Naive thymus-derived CD8-positive, alpha-beta T cell (primary cell): ENCODE measurements at places on chromosomes 3 and 15.
A peak's percentile ranks its signal among the peaks of the same experiment; 100 is the strongest.

GRCh38 chr3:143464850-143465249 lies 345.3 kb downstream of the CHST2 start:
- no peak for DNase-seq

GRCh38 chr3:102085431-102086176 lies 236.3 kb downstream of the NFKBIZ start:
- no peak for DNase-seq

DNA sequence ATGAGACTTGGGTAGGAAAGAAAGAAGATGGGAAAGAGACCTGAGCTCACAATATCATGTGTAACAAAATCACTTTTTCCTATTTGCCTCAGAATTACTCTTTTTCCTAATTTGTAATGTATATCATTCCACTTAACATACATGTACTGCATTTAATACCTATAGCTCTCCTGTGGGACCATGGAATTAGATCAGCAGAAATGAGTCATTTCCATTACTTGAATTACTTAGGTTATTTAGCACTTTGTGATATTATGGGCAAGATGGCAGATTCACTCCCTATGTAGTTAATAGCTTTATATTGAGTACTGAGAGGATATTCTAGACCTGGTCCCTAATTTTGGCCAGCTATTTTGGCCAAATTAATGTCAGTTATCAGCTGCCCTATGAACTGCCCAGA lies 70.5 kb downstream of the ZNF609 start:
- no peak for DNase-seq

DNA sequence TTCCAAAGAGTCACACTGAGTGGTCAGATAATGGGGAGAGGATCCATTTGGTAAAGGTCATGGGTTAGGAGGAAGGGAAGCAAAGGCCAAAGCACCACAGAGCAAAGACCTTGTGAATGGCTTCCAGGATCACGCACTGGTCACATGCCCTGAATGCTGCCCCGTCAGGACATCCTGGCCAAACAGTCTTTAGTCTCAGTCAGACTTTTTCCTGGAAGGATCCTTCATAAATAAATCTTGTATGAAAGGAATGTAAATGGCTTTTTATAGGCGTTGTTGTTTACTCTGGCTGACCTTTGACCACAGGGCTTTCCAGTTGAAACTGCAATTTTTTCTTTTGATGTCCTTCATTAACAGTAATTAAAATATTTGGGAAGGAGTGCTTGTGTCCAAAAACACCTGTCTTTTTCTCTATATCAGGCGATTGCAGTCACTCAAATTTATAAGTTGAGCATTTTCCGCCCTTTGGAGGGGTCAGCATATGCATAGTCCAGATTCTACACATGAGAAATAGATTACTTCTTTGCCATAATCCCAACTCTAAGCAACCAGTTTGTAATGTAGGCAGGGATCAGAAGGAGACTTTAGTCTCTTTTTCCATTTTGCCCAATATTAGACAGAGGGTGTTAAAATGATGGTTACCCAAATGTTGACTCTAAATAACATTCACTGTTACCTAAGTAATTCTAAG lies 48.4 kb downstream of the CHAC1 start:
- DNase-seq, result no peak

DNA sequence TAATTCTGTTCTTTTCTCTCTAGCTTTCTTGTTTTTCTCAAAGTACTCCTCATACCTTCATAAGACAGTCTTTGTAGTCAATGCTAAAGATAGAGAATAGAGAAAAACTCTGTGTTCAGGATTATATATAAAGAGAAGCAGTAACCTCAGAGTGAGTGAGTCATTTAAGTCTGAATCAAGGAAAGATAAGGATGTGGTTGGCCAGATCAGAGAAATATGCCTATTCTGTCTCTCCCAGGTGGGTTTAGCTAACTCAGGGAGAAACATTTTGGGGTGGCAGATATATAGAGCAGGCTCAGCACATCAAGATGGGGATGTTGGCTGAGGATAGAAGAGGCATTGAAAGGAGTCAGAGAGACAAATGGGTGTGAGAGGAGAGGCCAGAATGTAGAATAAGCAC lies 31.4 kb downstream of the GTF2E1 start:
- DNase-seq, result no peak

DNA sequence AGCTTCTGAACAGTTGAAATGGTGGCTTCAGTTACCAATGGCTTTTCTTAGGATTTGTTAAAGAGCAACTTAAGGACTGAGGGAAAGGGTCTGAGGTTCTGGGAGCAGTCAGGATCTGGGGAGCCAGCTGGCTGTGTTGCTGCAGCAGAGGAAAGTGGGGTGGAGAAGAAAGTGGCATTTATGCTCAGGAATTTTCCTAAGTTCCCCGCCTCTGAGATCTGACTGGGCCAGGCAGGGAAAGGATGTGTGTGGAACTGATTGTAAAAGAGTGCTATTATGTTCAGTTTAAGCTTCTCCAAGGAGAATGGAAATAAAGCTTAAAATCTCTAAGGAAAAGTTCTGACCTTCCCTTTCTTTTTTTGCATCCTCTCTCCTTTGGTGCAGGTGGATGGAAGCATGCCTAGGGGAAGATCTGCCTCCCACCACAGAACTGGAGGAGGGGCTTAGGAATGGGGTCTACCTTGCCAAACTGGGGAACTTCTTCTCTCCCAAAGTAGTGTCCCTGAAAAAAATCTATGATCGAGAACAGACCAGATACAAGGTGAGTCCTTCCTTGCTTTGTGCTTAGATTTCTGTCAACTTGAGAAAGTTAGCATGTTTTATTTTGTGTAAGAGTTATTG lies 37.8 kb downstream of the IQGAP1 start:
- DNase-seq, result no peak

- peak; percentile 41 for DNase-seq
Observed at GRCh38 chr3:46852839-46853355, 10.3 kb downstream of the MYL3 start.

- DNase-seq, result no peak
Observed at GRCh38 chr3:9863058-9863772, 16.8 kb downstream of the CIDEC start.

GRCh38 chr15:95262866-95263564 lies 1031.7 kb downstream of the MCTP2 start:
- no peak for DNase-seq

GRCh38 chr3:67783281-67784250 lies 129.2 kb upstream of the SUCLG2 start:
- DNase-seq, result no peak

DNA sequence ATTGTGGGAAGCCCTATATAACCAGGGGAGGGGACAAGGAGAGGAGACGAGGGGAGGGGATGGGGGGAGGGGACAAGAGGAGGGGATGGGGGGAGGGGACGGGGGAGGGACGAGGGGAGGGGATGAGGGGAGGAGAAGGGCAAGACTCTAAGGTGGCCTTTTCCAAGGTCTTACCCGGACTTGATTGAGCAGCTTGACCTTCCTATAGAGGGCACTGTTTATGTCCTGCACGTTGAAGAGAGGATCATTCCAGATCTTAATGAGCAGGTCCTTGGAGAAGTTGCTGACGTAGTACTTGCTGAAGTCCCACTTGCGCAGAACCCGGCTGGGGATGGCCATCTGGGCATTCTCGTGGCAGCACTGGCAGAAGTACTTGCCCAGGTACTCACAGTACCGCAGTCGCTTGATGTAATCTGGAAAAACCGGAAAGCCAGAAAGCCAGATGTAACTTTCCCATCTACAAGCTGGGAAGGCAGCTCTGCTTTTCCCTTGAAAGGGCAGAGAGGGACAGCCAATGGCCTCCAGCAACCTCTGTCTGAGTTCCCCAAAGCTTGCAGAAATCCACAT lies 55.7 kb downstream of the RUBCN start:
- DNase-seq, result no peak

- DNase-seq, result no peak
Observed at GRCh38 chr3:71694358-71694999, 30.7 kb downstream of the EIF4E3 start.

DNA sequence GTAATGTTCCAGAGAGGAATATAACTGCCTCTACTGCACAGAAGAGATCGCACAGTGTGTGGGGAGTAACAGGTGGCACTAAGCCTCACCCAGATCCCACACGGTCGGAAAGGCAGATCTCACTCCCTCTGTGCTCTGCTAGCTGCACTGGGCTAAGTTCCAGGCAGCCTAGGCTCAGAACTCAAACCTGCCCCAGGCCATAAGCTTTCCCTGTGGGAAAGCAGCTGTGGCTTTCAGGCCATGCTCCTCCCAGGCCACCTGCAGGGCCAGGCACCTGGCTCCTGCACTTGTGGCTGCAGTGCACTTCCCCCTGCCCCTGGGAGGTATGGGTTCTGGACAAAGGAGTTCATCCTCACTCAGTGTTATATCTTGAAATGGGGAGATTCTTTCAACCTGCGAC lies 27.5 kb downstream of the PCCB start:
- DNase-seq, result no peak

DNA sequence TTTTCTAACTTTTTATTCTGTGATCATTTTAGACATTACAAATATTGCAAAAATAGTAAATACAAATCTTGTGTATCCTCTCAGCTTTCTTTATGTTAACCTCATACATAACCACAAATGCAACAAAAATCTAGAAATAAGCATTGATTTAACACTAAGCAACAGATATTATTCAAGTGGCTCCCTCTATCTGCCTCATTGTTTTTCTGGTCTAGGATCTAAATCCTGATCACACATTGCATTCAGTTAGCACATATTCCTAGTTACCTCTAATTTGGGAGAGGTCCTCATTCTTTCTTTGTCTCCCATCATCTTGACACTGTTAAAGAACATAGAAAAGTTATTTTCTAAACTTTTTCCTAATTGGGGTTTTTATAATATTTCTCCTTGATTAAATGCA lies 1126.0 kb downstream of the ROBO2 start:
- DNase-seq, result no peak

DNA sequence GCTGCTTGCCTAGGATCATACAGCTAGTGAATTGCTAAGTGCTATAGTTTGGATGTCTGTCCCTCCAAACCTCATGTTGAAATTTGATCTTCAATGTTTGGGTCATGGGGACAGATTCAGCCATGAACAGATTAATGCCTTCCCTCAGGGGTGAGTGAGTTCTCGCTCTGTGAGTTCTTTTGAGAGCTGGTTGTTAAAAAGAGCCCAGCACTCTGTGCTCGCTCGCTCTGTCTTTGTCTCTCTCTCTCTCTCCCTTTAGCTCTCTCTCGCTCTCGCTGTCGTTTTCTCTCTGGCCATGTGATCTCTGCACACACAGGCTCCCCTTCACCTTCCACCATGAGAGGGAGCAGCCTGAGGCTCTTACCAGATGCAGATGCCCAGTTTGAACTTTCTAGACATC lies 14.9 kb downstream of the TRH start:
- no peak for DNase-seq
